ENCODE measurements at places on chromosomes 2 and 18. TPM values are rescaled to one million over a fixed set of nuclear protein-coding genes. Genes with fewer than 3 reads are reported as not detected.
A peak's percentile ranks its signal among the peaks of the same experiment; 100 is the strongest.

Gene CPO
- total RNA-seq, result not detected

Gene RAB6C
- 0.34 TPM for total RNA-seq

Gene HYCC2
- total RNA-seq, result 34.2 TPM

Gene PPIG
- total RNA-seq, result 59.2 TPM

Gene NEU2
- total RNA-seq, result not detected

Gene REG3G
- not detected for total RNA-seq

Gene ACADL
- 9.0 TPM for total RNA-seq

Gene AP1S3
- total RNA-seq, result 52.7 TPM

Gene ALK
- 0.36 TPM for total RNA-seq

Gene SP5
- total RNA-seq, result 2.3 TPM

Gene GKN1
- not detected for total RNA-seq

Gene TMEM200C
- 0.60 TPM for total RNA-seq

Gene ARHGAP28
- total RNA-seq, result 16.0 TPM

Gene IL1R2
- total RNA-seq, result 5.9 TPM

Gene GPR155
- total RNA-seq, result 5.5 TPM

Gene OSR1
- total RNA-seq, result 34.7 TPM

Gene SERPINB3
- total RNA-seq, result not detected

Gene AFF3
- total RNA-seq, result 25.6 TPM

Gene MAL
- total RNA-seq, result 19.2 TPM

Gene TMEM198
- 6.0 TPM for total RNA-seq

Gene TLX2
- total RNA-seq, result not detected

- no peak for DNase-seq
These were observed 274.4 kb upstream of the HDAC4 start for GRCh38 chr2:239674981-239675825.

GRCh38 chr2:171522052-171522787 is at the start of gene CYBRD1:
CYBRD1 (plus strand) TSS chr2:171522474; CDS start chr2:171522546, 72 bp downstream.
- DNase-seq, result peak; percentile 87

DNA sequence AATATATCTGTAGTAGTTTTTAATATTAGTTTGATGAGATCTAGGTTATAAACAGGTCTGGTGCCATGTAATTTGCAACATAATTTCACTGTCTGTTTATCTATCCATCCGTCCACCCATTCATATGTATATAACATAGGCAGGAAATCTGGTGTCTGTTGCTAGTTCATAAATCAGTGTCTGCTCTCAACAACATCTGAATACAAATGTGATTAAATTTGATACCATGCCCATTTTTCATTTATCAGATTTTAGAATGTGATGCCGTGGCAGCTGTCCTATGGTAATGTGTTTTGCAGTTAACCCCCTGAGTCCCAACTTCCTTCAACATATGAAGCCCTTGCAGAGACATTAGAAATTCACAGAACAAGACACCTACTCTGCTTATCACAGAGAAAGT is 228.4 kb downstream of the CMPK2 start:
- DNase-seq, result no peak

GRCh38 chr18:48441405-48441881 is 32.3 kb upstream of the ZBTB7C start:
- DNase-seq, result no peak

DNA sequence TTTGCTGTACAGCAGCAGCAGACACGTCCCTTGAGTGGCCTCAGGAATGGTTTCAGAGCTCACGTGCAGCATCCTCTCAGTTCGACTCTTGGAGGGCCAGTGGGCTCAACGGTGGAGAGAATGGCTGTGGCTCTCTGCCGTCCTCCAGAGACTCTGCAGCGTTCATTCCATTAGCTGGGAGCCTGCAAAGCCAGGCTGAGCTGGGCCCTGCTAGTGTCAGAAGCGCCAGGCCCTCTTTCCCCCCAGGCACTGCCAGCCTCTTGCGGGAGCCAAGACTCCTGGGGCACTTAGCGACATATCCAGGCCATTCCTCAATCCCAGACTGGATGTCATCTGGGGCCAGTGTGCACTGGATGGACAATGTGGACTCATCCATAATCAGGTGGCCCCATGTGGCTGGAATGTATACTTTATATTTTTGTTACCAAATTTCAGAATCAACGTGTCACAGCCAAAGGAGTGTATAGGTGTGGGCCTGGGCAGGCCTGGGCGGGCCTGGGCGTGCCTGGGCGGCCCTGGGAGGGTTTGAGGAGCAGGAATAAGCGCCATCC is 125.1 kb upstream of the EPAS1 start:
- no peak for DNase-seq

GRCh38 chr2:168120730-168121129 is 126.7 kb downstream of the STK39 start:
- no peak for DNase-seq

DNA sequence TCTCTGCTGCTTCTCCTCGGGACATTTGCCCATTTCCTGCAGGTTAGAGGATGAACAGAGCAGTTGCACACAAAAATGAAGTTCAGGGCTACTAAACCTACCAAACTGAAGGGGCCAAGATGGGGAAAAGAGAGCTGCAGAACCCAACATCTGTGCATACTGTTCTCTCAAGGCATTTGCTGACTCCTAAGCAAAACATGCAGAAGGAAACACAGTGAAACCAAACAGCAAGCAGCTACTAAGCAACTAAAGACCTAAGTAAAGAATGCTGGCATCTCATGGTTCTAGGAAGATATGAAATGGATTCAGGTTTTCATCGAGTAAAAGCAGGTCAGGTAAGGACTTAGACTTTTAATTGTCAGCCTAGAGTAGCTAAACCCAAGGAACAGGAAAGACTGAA is 111.9 kb upstream of the SYT4 start:
- no peak for DNase-seq

DNA sequence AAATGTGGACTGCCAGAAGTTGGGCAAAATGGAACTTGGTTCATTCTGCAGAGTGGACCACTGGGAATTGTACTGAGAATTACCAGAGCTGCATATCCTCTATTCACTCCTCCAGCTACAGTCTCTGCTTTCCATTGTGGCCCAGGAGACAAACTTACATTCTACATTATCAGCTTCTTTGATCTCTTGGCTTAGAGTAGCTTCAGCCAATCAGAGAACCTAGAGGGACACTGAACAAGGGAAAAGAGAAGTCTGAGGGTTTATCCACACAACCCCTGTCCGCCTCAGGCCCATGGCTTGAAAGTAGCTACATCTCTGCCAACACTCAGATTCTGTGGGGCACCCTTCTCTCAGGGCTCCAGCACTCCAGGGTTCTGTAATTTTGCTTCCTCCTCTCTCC is 251.1 kb downstream of the TRIB2 start:
- no peak for DNase-seq

- DNase-seq, result no peak
These were observed 10.8 kb upstream of the COX7A2L start for GRCh38 chr2:42371611-42372473.

- no peak for DNase-seq
These were observed 12.0 kb downstream of the SPAG16 start for GRCh38 chr2:213296270-213296669.

DNA sequence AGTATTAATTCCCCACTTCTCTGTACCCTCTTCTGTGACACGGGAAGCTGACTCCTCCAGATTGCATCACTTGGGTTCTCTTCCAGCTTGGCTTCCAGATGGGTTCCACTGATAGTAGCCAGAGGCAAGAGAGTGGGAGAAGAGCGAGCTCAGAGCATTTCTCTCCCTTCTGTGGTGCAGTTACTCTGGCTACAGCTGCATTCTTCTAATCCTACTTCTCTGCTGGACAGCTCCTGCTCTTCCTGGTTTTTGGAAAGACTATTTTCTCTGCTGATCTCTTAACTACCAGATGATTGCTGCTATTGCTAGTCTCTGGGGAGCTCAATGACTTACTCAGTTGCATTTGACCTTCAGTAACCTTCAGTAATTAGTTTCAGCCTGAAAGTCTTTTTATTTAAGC is 187.5 kb upstream of the MAP2 start:
- no peak for DNase-seq

DNA sequence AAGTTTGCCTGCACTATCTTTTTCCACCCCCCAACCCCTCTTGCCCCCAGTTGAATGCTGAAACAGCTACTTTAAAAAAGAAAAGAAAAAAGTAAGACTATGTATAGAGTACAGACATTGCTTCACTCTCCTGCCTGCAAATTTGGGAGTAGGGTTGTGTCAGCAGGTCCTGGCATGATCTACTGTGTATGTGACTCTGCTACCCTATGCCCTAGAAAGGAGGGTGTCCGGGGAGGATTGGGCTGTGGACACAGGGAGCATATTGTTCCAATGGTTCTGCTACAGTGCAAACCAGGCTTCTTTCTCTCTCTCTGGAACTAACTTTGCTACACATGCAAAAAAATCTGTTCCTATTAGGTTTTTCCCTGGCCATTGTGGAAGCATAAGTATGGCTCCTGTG is 9.9 kb upstream of the ZEB2 start:
- no peak for DNase-seq

- no peak for DNase-seq
These were observed 77.8 kb upstream of the TFCP2L1 start for GRCh38 chr2:121362774-121363173.

- no peak for DNase-seq
These were observed 544.3 kb downstream of the METTL4 start for GRCh38 chr18:2027016-2027415.

GRCh38 chr2:209808521-209808920 is 36.9 kb downstream of the UNC80 start:
- DNase-seq, result no peak

GRCh38 chr2:66573416-66573815 is 138.5 kb downstream of the MEIS1 start:
- no peak for DNase-seq

GRCh38 chr2:235148201-235149170 is 196.7 kb downstream of the SH3BP4 start:
- no peak for DNase-seq

DNA sequence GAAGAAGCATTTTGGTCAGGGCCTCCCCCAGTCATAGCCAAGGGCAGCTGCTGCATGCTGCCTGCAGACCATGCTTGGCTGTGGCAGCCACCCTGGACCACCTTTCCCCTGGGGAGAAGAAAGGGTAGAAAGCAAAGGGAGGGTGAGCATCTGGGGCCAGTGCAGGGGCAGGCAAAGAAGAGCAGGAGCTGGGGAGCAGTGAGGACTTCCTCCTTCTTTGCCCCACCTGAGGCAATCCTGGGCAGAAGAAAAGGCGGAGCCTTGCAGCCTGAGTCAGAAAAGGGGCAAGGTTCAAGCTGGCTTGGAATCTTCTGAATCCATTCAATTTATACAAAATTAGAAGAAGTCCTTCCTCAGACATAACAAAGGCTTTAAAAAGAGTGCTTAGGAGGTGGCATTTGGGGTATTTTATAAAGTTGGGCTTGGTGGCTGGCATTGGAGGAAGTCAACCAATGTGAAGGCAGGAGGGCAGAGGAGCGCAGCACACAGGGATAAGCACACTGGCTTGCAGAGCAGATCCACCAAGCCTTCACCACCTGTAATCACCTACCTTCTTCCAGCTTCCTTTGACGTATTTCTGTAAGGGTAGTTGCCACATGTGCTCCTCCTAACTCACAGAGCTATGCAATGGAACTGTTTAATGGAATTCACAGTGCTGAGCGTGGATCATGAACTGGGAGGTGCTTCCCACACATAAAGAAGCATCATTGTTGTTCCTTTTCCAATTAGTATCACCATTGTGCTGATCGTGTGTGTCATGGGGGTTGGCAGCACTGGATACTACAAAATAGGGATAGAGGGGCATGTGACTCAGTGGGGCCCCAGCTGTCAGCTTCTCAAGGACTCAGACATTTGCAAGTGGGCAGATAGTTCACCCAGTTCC is 154.4 kb upstream of the EPAS1 start:
- no peak for DNase-seq

DNA sequence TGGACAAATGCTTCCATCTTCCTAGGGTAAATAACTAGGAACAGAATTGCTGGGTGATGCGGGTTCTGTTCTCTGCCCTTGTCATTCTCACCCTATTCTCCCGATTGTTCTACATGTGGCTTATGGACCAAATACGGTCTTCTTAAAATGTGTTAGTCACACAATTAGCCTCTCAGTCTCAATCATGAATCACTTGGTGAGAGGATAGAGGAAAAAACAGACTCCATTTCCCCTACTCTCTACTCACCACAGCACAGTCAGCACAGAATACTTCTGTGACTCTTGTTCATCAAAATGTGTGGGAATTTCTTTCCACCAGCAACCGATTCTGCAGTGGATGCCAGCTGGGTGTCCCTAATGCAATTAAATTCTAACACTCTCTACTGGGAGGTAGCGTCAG is 125.2 kb downstream of the SH3BP4 start:
- no peak for DNase-seq

DNA sequence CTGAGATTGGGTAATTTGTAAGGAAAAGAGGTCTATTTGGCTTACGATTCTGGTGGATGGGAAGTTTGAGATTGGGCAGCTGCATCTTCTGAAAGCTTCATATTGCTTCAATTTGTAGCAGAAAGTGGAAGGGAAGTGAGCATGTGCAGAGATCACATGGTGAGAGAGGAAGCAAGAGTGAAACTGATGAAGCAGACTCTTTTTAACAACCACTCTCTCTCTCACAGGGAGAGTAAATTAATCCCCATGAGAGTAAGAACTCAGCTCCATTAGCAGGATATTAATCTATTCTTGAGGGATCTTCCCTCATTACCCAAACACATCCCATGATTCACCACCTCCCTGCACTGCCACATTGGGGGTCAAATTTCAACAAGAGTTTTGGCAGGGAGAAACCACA is 298.5 kb upstream of the CELF4 start:
- DNase-seq, result no peak
